Activated CD8-positive, alpha-beta T cell treated with anti-CD3 and anti-CD28 coated beads for 36 hours (primary cell): ENCODE measurements at places on chromosomes 3 and 15.

- no peak for DNase-seq
Observed at GRCh38 chr3:197260491-197261163, 37.8 kb downstream of the DLG1 start.

DNA sequence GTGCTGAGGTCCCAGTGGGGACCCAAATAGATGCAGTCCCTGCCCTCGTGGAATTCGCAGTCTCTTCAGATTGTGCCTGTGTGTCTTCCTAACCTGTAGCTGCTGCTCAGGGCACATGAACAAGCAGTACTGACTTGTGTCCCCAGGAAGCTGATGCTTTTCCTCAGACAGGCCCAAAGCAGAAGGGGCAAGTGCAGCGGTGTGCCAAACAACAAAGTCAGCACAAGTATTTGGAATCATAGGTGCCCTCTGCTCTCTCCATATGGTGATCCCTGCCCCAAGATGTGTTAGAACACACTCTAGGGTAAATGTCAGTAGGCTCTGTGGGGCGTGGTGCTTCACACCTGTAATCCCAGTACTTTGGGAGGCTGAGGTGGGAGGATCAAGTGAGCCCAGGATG is 21.9 kb downstream of the BHLHE40 start:
- no peak for DNase-seq

DNA sequence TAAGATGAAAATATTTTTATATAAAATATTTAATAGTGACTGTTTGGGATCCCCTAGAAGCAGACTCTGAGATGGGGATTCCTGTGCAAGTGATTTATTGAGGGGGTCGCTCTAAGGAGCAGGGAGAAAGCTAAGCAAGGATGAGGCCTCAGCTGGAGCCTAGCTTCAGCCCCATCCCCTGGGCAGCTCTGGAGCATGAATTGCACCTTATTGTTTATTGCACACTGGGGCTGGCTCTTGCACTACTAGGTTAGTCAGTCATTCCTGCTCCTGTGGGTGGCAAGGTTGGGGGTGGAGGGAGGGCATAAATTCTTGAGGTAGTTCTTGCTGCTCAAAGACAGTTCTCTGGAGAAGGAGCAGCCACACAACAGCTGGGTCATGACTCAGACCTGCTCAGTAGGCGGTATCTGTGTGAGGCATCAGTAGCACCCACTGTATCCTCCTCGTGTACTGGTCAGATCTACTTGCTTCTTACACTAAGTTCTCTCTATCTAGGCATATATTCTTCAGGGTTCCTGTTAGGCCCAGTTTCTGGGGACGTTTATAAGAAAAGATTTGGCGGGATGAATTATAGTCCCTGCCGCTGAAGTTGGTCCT is 27.2 kb upstream of the TNFSF10 start:
- peak; percentile 96 for DNase-seq

DNA sequence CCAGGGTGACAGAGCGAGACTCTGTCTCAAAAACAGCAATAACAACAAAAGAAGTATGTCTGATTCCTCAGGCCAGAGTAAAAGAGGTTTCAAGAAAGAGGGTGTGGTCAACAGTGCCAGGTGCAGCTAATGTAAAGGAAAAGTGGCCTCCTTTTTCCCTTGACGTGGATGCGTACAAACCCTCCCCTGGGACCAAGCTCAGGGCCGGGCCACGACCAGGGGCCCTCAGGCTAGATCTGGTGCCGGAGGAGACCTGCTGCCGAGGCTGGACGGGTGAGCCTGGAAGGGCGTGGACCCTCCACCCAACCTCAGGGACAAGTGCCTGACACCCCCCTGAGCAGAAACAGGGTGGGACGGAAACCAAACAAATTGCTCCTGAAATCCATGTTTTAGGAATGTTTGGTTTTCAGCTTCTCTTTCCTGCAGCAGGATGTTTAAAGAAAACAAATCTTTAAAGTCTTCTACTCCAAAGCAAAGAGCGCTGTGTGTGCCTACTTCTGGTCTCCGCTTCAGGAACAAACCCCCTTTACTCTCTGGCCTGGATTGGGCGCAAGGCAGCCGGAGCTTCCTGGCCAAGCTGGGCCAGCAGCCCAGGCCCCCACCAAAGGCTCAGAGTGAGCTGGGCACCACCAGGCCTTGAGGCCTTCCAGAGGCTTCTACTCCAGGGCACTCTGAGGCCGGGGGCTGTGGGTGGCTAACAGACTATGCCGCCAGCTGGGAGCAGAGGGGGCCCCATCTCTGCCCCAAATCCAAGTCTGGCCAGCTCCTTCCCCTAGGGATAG is 21.4 kb downstream of the ZDHHC19 start:
- no peak for DNase-seq

GRCh38 chr15:96166223-96167200 is 164.0 kb upstream of the NR2F2 start:
- DNase-seq, result no peak

DNA sequence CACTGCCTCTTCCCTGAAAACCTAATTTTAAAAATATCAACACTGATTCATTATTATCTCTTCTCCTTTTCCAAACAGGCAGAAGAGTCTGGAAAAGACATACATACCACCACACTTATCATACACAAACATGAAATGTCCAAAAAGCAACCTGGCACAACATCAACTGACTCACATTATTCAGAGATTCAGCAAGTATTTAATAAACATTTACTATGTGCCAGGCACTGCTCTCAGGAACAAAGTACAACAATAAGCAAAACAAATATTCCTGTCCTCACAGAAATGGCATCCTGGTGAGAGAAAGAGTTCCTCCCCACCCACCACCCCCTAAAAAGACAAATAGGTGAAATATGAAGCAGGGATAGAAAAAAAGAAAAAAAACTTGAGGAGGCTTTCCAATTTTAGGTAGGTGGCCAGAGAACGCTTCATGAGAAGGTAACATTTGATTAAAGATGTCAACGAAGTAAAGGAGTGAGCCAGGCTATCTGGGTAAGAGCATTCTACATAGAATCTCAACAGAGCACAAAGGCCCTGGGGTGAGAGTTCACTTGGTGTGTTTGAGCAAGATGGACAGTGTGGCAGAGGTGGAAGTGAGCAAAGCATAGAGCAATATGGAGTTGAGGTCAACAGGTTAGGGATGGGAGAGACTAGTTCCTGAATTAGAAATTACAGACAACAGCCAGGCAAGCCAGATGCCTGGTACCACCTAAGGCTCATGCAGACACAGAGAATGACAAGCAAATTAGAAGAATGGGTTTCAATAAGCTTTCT is 141.7 kb downstream of the OSBPL10 start:
- DNase-seq, result no peak

- no peak for DNase-seq
Observed at GRCh38 chr3:59565125-59565524, 515.3 kb upstream of the CFAP20DC start.

DNA sequence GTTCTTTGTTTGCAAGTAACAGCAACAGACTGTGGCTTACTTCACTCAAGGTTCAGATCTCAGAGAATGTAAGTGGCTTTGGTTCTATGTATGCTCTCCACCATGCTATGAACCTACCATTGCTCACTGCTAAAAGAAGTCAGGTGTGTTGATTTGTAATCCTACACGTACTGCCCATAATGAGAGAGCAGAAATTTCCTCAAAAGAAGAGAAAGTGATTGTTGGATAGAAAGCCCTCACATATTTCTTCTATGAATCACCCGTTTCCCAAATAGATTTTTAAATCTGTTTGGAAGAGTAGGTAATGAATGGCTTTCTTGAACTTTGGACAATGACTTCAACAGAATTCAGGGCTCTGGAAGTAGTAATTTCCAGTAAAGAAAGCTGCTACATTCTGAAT is 565.4 kb downstream of the ROBO2 start:
- no peak for DNase-seq

- no peak for DNase-seq
Observed at GRCh38 chr3:12349895-12350811, 61.3 kb downstream of the PPARG start.

GRCh38 chr3:45779746-45780735 is 16.3 kb downstream of the SLC6A20 start:
- no peak for DNase-seq

- DNase-seq, result no peak
Observed at GRCh38 chr3:131224886-131225550, 156.6 kb upstream of the NUDT16 start.

DNA sequence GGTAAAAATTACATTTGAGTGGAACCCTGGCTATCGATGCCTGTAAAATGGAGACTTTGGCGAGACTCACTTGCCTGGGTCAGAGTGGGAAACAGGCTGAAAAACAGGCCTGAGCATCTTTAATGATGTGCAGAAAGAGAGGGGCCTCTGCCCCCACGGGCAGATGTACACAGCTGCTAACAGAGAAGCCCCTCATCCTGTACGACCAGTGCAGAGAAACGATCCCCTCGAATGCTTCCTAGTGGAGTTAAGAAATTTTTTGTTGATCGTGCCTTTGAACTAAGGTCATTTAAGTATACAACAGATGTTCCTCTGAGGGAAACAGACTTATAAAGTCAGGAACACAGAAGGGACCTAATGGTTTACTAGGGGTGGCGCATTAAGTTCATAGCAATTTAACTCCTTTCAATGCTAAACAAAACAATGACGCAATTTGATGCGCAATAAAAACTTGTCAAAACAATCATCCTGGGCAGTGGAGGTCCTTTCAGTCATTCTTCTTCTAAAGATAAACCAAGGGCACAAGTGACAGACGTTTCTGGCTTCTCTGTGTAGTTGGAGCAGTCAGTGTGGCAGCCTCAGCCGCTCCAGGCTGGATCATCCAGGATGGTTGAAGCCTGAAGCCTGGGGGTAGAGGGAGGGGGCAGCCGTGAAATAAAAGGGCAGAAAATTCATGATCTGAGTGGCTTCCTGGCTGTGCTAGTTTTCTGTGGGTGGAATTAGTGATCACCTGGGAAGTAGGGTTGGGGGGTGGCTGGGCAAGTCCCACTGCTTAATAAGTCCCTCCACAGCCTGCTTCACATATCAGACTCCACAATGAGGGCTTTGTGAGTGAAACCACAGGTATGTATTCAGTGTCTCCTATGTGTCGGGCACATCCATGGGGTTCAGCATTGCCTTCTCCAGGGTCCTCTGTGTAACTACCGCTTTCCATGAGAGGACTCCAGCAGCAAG is 50.8 kb upstream of the MRPS22 start:
- no peak for DNase-seq

- DNase-seq, result no peak
Observed at GRCh38 chr15:71659730-71660067, 150.7 kb upstream of the NR2E3 start.

DNA sequence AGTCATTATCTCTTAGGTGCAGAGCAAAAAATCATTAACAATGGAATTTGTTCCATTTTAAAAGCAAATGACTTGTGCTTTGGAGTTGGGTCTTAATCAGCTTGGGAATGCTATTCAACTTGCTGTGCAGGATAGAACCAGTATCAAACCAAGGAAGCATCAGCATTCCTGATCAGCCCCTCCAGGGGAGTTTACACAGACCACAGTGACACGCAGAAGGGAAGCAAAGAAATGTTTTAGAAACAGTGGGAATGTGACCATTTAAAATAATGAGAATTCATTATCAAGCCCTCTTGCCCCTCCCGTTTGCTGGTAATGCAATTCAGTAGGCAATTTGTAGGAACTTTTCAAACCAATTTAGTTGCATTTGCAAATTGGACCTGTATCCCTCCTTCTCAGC is 155.1 kb downstream of the LRTM1 start:
- no peak for DNase-seq

DNA sequence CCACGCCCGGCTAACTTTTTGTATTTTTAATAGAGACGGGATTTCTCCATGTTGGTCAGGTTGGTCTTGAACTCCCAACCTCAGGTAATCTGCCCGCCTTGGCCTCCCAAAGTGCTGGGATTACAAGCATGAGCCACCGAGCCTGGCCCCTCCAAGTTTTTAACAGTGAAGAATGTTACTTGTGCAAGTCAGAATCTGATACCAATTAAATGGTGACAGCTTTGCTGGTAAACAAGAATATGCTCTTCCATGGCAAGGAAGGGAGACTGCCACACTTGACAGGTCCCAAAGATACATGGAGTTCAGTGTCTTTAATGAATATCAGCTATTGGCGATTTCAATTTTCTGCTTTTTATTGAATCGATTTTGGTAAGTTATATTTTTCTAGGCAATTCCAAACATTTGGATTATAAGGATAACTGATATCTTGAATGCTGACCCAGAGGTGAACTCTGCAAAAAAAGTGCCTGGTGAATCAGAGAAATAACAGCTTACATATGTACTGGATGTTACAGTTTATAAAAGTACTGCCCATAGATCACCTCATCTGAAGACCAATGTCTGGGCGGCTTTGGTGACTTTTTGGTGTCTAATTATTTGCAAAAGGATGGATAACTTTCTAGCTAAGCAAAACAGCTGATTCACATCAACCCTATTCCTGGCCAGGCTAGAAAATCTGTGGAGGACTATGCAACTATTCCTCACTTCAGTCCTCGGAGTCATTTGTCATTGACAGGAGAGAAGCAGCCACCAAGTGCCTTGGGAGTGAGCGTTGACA is 1.2 kb downstream of the PARP16 start:
- DNase-seq, result no peak

GRCh38 chr15:68503791-68504680 is 72.1 kb upstream of the ITGA11 start:
- DNase-seq, result no peak

DNA sequence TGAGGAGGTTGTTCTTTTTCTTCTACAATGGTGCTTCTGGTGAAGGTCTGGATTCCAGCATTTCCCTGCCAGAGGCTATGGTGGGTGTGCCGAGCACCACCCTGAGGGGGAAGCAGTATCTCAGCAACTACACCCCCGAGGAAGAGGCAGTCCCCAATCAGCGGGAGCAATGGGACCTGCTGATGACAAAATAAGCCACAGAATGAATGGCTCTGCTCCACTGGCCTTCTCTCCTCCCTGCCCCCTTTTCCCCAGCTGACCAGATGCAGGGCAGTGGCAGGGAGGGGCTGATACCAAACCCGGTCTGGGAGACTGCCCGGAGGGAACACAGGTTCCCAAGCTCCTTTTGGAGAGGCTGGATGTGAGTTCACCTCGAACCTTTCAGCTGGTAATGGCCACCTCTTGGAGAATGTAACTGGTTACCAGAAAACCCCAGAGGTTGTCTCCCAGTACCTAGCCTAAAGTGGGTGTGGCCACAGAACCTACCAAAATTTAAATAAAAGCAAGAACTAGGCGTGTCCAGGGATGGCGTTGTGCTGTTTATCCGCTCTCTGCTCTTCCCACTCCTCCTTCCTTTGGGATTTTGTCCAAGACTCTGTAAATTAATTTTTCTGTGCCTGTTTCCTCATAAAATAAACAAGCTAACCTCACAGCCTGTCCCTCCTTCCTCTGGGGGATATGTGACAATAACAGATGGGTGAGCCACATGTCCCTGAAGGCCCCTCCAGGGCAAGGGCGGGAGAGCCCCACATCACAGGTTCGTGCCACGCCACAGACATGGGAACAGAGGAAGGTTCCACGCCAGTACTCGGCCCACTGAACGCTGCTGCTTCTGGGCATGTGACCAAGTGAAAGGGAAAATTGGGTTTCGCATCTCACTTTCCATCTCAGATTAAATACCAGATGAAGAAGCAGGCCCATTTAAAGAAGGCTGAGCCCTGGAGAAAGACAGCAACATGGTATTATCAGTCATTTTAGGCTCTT is 35.1 kb upstream of the SPTBN5 start:
- peak; percentile 45 for DNase-seq
